Eye (tissue), 1 donor: ENCODE measurements at places on chromosomes 6 and 20.
A peak's percentile ranks its signal among the peaks of the same experiment; 100 is the strongest.

DNA sequence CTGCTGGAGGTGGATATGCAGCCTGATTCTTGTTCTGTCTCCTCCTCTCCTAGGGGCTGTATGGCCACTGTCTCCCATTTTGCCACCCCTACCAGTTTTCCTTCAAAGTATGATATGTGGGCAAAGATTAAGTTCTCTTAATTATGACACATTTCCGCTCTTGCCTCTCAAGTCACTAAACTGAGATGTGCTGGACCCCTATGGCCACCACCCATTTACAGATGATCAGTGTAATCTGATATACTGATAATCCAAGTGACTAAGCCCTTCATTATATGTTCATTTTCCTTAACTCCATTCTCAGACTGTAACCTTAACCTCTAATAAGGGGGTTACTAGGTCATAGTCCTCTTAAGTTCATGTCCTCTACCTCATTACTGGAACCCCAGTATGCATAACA is 711 bp upstream of the C20orf141 start:
- no peak for DNase-seq

DNA sequence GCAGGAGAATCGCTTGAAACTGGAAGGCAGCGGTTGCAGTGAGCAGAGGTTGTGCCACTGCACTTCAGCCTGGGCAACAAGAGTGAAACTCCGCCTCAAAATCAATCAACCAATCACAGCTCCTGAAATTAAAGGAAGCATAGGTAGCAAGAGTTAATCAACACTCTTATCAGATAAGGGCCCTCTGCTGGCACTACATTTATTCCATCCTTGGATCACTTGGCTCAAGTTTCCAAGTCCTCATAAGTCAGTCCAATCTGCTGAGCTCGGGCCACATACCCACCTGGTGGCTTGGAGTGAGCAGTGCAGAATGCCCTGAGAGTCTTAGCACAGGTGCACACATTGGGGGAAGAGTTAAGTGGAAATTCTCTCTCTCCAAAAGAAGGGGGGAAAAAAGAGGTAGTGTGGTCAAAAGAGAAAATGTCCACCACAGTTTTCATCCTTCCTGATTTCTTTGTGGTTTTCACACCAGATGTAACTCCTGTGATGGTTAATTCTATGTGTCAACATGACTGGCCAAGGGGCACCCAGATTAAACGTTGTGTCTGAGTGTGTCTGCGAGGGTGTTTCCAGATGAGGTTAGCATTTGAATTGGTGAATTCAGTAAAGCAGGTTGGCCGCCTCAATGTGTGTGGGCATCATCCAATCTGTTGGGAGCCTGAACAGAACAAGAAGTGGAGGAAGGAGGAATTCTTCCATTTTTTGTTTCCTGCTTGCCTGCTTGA is 14.2 kb upstream of the FAM8A1 start:
- DNase-seq, result no peak

DNA sequence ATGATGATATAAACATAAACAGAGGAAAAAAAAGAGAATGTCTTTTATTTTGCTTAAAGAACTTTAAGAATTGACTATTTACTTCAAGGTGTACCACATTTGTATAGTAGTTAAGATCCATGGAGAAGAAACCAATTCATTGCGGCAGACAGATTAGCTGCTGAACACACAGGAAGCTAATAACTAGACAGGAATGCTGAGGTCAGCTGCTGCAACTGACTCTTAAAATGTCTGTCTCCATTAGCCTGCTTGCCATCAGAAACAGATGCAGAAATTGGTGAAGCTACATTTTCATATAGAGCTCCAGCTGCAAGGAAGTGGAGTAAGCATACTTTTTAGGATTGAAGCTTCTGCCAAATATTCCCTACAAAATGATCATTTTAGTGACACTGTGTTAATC is 939.5 kb downstream of the EPHA7 start:
- DNase-seq, result peak; percentile 68

GRCh38 chr20:8438748-8439147 is 306.7 kb downstream of the PLCB1 start:
- DNase-seq, result no peak

DNA sequence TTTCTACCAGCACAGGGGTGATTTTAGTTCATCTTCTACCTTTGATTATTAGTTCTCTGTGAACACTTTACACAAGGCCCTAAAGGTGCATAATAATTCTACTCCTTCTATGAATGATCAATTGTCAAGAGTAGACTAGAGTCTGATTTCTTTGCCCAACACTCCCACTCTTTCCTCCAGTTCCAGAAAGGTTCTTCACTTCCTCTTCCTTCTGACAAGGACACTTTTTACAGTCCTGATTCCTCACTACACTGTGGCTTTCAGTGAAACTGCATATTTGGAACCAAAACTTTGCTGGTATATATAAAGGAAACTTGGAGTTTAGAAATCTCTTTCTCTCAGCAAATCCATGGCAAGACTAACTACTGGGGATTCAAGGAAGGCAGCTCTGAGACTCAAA is 10.6 kb upstream of the RSPO3 start:
- DNase-seq, result no peak

- DNase-seq, result no peak
Measured at GRCh38 chr6:128024969-128025368, 124.1 kb upstream of the THEMIS start.

GRCh38 chr6:87641065-87641692 is 51.2 kb downstream of the ORC3 start:
- no peak for DNase-seq

GRCh38 chr6:142761756-142762155 is 183.2 kb downstream of the HIVEP2 start:
- DNase-seq, result no peak

- no peak for DNase-seq
Measured at GRCh38 chr6:54310377-54311152, 2.3 kb downstream of the TINAG start.

GRCh38 chr6:130047088-130047995 is 29.0 kb downstream of the L3MBTL3 start:
- DNase-seq, result no peak

DNA sequence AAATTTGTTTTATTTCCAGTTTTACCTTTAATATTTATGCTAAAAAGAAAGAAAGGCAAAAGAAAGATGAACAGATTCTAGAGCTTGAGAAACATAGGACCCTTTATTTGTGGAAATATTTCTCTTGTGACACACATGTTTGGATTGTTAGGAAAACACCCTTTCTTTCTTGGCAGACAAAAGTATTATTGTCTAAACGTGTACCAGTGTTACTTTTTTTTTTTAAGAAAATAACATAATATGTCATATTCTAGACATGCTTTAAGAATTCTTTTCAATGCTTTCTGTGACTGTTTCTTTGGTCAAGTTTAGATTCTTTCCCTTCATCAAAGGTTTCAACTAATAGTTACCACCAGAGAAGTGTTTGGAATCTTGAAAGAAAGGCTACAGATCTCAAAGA is 183.4 kb upstream of the CNR1 start:
- DNase-seq, result no peak

- DNase-seq, result no peak
Measured at GRCh38 chr20:10321138-10321717, 102.6 kb downstream of the SNAP25 start.

DNA sequence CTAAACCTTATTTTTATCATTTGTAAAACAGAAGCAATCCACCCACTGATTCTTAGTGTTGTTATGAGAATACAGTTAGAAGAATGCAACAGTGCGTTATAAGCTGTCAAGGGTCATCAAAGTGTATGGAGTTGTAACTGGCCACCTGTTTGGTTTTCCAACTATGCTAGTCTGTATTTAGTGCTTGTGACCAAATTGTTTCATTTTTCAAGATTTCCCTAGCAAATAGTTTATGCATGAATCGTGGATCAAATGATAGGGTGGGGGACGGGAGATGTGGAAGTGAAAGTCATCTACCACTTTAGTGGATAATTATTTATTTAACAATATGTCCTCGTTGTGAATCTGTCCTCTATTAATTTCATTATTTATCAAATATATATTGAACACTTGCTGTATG is 175.4 kb upstream of the HDDC2 start:
- no peak for DNase-seq

- peak; percentile 48 for DNase-seq
Measured at GRCh38 chr6:6742535-6742934, 154.0 kb downstream of the LY86 start.

DNA sequence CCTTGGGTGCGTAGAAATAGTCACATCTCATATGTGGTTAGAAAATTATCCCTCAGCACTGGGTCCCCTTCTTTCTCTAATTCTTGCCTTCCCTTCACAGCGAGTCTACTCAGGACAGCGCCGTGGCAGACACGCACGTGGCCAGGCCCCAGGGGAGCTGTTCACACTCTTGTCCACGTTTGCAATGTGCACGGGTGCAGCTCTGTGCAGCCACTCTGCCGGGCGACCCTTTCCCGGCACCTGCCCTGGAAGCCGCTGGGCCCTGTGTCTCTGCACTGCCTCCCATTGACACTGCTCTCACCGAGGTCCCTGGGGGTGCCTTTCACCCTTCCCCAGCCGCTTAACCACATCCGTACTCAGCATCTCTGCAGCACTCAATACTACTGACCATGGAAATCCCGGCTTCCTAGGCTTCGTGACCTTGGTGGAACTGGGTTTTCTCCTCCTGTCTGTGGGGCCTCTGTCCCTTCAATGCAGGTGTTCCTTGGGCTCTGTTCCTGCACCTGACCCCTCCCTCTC is 104.9 kb downstream of the DACT2 start:
- DNase-seq, result no peak

DNA sequence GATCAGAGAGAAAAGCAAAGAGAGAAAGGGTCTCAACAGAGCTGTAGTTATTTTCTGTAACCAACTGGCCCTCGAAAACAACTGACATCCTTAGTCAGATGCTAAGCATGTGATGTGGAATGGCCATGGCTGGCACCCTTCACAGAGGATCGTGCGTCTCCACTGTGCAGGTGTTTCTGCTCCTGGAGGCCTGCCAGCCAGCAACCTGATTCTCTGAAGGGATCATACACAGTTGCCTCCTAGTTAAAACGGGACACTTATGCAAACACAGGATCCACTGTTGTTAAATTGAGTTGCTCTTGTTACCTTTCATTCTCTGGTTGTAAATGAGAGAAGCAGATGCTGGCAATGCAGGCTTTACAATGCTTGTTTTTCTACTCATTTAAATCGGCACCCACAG is 148.5 kb downstream of the HDGFL1 start:
- DNase-seq, result no peak

DNA sequence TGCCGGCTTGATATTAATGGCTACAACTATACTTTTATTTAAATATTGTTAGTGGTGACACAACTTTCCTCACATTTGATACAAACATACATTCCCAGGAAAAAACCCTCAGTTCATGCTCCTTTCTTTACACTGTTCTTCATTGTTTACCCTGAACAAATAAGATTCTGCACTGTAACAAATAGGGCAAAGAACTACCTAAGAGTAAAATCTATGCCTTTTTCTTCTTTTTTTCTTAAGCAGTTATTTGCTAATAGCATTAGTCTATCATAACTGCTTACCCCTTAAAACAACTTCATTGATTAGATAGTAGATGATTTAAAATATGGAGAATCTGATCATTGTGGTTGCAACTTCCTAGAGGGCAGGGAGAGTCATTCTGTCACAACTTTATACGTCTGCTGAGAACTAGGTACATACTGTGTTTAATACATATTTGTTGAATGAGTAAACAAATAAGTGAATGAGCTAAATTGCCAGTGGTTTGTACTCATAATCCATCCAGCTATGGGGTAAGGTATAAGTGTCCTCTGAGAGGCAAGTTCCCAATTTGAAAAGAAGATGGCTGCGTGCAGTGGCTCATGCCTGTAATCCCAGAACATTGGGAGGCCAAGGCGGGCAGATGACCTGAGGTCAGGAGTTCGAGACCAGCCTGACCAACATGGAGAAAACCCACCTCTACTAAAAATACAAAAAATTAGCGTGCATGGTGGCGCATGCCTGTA is 161.0 kb downstream of the CDK19 start:
- no peak for DNase-seq

- no peak for DNase-seq
Measured at GRCh38 chr6:170435766-170436165, 117.3 kb downstream of the PSMB1 start.

DNA sequence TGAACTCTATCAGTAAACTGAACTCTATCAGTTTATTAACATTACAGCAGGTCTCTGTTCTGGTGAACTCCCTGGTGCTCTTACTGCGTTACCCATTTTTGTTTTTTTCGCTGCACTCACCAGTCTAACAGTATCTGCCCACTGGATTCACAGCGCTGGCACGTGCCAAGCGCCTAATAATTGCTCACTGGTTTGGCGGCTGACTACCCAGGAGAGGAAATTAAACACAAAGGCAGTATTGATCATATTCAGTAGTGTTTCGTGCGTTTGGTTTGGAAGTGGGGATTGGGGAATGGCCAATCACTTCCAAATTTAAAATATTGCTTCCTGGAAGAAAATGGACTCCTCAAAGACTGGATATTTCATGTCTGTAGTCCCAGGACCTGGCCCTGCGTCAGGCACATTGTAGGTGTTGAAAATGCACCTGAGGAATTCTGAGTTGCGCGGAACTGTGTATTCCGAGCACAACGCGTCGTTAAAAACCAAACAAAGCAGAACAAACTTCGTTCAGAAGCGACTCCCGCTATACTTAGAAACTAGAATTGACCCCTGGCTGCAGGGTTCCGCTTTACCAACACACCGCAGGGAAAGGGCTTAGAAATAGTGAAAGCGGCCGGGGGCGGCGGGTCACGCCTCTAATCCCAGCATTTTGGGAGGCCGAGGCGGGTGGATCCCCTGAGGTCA is 1.1 kb upstream of the RPS12 start:
- peak; percentile 81 for DNase-seq

GRCh38 chr20:47606414-47606982 is 104.8 kb downstream of the NCOA3 start:
- DNase-seq, result no peak

- DNase-seq, result no peak
Measured at GRCh38 chr6:47156196-47156595, 114.1 kb upstream of the ADGRF1 start.

DNA sequence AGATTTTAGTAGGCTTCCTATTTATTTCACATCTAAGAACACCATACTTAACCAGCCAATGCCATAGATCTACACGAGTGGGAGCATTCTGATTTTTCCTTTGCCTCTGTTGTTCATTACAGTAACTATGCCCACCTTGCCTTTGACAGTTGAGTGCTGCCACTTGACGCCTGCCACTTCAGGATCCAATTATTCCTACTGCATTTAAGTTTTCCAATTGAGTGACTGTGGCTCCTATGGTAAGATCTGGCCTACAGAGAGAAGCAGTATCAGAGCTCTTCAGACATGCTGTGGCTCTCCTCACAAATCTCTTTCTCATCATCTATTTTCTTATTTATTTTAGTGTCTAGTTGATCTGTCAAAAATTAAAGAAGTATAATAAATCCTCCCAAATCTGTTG is 403.0 kb upstream of the SPTLC3 start:
- no peak for DNase-seq

DNA sequence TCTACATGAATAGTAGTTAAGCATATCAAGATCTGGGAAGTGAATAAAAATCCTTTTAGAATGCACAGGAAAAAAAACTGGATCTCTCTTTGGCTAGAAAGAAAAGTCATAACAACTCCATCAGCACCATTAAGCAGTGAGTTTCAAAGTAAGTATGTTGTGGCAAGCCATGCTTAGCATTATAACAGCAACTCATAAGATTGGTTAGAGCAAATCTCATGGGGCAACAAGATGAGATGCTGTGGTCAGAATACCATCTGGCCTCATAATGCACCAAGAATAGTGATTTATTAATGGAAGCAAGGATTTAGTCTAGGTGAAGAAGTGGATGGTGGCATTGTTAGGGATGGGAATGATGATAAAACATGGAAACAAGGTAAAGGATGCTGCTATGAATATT is 159.4 kb downstream of the PHF3 start:
- DNase-seq, result no peak

GRCh38 chr6:64777941-64778785 is 928.9 kb downstream of the EYS start:
- DNase-seq, result no peak
